ENCODE measurements at places on chromosomes 5 and 9. TPM values are rescaled to one million over a fixed set of nuclear protein-coding genes. Genes with fewer than 3 reads are reported as not detected.

Gene LHX3
- not detected for total RNA-seq

Gene FASTKD3
- 5.3 TPM for total RNA-seq

Gene ZNF608
- total RNA-seq, result 7.3 TPM

Gene OBP2B
- not detected for total RNA-seq

Gene PCDHB8
- 0.16 TPM for total RNA-seq

Gene LECT2
- total RNA-seq, result not detected

Gene GRIN3A
- not detected for total RNA-seq

Gene CMYA5
- total RNA-seq, result not detected

Gene TMOD1
- 1.5 TPM for total RNA-seq

Gene PCDHB3
- total RNA-seq, result 1.2 TPM

Gene DCAF10
- total RNA-seq, result 39.0 TPM

Gene PPP3R2
- not detected for total RNA-seq

Gene ANXA2R
- 13.0 TPM for total RNA-seq

Gene TEX48
- total RNA-seq, result not detected

Data from bladder microvascular endothelial cell (primary cell).